ENCODE measurements at places on chromosomes 3 and 15.
A peak's percentile ranks its signal among the peaks of the same experiment; 100 is the strongest.

DNA sequence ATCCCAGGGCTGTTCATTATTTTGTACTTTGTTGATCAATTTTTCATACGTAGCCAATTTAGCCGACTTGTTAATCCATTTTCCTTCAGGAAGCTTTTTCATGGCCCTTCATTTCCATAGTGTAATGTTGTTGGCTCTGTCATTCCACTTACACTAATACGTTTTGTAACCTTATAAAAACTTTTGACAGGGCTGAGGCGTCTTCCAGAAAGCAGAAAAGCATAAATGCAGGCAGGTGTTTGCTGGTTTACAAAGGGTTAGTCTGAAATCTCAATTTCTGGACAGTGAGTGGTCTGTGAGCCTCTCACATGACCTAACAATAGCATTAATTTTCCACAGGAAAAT is 444.0 kb downstream of the OTOL1 start:
- ATAC-seq = no peak

DNA sequence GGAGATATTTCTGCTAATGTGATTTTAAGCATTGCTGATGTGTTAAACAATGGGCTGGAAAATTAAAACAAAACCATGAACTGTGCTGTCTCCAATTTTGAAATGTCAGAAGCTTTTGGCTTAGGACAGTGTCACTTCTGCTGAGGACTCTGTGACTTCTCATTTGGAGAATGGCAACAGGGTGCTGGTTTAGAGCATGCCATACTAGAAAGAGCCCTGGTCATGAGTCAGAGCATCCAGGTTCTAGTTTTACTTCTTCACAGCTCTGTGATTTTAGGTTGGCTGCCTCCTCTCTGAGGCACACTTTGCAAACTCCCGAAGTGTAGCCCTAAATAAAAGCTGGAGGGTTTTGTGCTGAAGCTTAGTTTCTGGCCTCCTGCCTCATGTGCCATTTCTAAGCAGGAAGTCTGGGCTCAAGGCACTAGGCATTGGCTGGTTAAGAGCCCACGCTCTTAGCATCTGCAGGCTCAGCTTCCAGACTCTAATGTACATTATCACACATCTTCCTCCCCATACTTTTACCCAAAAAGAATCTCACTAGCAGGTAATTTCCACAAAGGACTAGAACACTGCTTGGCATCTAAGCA is 193.8 kb downstream of the CNTN3 start:
- no peak for ATAC-seq

GRCh38 chr3:190989218-190989617 is 126.7 kb upstream of the GMNC start:
- ATAC-seq = no peak

DNA sequence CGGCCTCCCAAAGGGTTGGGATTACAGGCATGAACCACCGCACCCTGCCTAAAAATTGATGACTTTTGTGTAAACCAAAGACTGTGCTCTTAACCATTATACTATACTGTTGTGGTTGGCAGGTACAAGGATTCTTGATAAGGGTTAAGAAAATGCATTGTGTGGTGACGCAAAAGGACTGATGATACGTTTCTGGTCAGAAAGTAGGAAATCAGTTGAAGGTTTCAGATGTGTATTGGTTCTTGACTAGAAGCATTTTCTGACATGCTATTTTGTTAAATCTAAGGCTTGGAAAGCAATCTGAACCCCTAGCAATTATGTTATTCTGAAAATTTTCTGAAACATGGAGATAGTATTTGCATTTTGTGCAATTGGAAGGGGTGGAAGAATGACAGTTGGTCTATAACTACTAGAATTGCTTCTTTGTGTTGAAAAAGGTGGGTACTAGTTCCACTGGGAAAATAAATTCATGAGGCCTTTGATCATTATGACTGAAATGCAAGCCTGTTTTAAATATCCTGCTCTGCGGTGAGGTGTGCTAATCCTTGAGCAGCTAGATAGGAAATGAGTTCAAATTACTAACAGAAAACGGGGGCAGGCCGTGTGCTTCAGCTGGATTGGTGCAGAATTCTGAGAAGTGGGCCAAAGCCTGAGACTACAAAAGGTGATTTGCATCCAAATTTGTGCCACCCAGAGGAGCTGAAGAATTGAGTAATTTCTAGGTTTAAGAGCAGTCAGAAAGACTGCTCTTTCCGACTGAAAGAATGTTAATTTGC is 66.0 kb upstream of the LRRFIP2 start:
- ATAC-seq = no peak

DNA sequence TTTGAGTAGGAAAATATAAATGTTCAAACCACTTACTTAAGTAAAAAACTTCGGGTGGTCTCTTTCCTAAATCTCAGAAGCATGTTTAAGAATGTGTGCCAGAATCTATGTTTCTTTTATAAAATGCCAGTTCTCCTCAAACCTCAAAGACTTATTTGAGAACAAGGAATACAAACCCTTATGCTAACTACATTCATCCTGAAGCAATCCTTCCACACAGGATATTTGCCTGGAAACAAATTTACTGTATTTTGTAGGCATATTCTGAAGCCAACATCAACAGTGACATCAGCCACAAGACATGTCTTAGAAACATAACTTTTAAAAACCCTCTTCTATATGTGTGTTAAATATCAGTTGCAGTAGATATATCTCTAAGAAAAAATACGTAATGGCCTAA is 1077.0 kb downstream of the ROBO1 start:
- ATAC-seq = no peak

GRCh38 chr3:149462581-149463011 is 11.9 kb upstream of the TM4SF4 start:
- no peak for ATAC-seq

- ATAC-seq = no peak
Measured at GRCh38 chr15:58840048-58840447, 68.9 kb downstream of the MINDY2 start.

GRCh38 chr15:99105514-99106341 is 848 bp downstream of the SYNM start:
- peak; percentile 34 for ATAC-seq

DNA sequence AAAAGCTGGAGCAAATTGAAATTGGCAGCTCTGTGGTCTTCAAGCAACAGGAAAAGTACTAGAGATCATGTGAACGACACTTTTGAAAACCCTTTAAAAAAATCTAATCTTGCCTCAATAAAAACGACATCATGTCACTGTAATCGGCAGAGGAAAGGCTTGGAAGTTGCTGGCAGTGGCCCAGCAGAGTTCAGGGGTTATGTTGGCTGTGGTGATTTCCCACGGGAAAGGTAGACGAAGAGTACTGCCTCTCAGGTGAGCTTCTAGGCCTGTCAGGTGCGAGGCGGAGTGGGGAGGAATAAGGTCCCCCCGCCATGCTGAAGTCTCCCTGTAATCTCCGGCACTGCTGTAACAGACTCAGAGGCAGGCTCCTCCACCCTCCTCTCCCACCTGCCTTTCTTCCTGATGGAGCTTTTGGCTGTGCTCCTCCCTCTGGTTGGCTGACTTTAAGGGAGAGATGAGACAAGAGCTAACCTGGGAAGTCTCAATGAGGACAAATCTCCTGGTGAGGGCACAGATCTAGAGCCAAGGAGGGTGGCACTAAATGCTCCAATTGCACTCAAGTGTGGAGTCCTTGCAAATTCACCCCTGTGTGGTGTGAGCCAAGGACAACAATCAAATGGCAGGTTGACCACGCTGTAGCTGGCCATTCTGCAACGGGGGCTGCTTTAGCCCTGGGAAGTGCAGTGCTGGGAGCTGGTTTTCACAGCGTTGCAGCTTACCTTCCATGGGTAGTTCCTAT is 18.7 kb upstream of the HES1 start:
- no peak for ATAC-seq

- no peak for ATAC-seq
Measured at GRCh38 chr15:77457191-77457904, 36.7 kb downstream of the HMG20A start.

DNA sequence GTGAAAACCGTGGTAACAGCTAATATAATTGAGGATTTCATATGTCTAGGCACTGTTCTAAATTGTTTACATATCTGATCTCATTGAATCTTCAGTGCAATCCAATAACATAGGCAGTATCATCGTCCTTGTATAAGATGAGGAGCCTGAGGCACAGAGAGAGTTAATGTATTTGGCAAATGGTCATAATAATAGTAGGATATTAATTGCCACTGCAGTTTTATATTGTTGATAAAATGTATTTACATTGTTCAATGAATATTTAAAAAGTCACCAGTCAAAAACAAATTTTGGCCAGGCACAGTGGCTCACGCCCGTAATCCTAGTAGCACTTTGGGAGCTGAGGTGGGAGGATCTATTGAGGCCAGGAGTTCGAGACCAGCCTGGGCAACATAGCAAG is 88.5 kb downstream of the EEFSEC start:
- no peak for ATAC-seq

DNA sequence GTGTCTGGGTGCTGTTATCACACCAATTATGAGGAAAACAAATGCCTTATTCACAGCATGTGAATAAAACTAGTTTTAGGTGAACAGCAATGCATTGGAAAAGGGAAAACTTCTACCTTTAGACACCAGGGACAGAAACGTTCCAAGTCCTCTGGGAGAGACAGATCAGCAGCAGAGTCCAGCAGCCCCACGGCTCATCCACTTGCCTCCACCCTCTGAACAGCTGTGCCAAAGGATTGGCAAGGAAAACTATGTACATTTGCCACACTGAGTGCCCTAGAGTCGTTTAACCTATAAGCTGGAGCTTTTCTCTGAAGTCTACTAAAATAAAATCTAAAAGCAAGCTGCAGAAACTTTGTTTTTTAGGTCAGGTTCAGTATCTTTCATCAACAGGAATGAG is 107.7 kb upstream of the EIF1B start:
- ATAC-seq = no peak

DNA sequence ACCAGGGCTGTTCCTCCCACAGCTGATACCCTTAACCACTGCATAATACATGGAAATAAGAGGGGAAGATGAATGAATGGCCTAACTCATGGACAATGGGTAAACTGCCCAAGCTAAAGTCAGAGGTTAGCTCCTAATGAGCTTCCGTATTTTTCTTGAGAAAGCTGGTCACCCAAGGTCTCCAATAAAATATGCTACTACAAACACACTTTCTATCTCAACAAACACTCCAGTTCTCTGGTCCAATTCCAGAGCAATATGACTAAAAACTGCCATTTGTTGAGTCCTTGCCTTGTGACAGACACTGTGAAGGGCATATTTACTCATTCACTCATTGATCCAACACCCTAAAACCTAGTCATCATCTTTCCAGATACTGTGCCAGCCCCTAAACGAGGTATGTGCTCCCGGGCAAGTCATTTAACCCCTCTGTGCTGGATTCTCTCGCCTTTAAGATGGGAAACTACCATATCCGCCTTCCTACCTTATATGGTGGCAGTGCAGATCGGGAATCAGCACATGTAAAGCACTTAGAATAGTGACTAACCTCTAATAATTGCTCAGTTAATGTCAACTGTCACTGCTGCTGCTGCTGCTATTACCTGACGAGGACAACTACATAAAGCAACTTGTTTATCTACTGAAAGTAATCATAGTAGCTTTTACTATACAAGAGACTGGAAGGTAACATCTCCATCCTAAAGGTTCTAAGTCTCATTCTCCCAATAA is 89.1 kb downstream of the XXYLT1 start:
- no peak for ATAC-seq

GRCh38 chr3:13411186-13411860 is 8.8 kb downstream of the NUP210 start:
- ATAC-seq = no peak

DNA sequence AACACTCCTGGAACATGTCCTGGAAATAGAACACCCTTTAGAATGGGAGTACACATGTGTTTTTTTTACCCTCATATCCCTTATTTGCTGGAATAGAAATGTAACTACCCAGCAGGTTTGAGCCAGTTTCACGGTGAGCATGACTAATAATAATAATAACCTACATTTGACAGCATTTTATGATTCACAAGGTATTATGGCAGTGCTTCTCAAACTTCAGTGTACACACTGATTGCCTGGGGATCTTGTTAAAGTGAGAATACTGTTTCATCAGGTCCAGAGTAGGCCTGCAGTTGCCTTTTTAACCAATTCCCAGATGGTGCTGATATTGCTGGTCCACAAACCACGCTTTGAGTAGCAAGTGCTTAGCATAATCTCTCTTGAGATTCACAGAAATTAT is 63.9 kb downstream of the NFKBIZ start:
- no peak for ATAC-seq

- ATAC-seq = no peak
Measured at GRCh38 chr3:44179246-44179645, 62.4 kb upstream of the TOPAZ1 start.

- no peak for ATAC-seq
Measured at GRCh38 chr15:39539973-39540558, 40.8 kb upstream of the THBS1 start.

DNA sequence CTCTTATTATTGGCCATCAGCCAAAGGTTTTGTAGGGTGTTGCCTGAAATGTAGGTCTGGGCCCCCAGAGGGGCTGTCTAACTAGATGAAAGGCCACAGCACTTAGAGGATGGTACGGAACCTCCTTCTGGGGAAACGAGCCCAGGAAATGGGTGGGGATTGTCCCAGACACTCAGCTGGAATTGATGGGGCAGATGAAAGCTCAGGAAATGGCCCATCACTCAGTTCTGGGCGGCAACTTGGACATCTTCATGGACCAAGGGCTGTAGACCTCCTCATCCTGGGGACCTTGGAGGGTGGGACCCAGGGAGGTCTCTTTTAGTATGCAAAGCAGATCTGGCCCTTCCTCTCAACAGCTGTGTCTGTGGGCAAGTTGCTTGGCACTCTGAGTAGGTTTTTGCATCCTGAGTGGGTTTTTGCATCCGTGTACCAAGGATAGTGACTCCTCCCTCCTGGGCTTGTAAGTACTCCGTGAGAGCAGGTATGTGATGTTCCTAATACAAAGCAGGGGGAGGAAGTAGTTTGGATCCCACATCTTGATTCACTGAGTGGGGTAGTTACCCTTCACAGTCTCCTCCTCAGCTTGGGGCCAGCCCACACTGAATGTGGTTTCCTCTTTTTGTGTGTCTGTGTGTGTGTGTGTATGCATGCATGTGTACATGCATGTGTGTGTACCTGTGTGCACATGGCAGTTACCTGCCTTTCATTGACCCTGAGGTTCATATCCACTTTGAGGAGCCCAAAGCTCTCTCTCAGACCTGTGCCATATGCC is 292.0 kb downstream of the RPLP1 start:
- no peak for ATAC-seq

- ATAC-seq = peak; percentile 4
Measured at GRCh38 chr3:45881078-45882022, 5.0 kb upstream of the CCR9 start.

DNA sequence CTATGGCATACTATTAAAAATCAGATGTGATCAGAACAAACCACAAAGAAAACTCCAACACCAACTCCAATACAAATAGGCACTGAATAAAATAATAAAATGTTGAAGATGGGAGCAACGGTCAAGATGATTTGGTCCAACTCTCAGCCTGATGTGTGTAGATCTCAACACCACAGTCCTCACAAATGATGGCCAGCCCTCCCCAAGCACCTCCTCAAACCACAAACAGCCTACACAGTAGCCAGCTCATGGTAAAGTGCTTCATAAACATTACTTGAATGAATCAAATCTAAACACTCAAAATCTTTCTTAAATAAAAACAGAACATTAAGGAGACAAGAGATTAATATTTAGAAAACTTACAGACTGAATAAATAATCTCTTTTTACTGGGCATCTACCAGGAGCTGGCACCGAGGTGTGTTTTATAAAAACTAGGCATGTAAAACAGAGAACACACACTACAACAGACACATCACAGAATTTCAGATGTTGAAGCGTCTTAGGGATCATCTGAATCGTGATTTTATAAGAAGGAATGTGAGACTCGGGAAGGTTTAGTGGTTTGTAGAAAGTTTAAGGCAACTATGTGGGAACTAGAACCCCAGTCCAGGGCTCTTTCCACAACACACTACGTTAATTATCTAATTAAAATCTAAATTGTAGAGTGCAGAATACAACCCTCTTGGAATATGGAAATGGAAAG is 102.4 kb downstream of the MYLK start:
- ATAC-seq = no peak

Measured in stimulated activated memory B cell treated with anti-CD40 and anti-IgM and Interleukin-4, amounts not matched to agents 10 μg/mL and 1 μg/mL and 100 μg/mL, for 72 hours (primary cell).